Colonic mucosa (tissue), 4 donors: ENCODE measurements at places on chromosomes 5 and 9. TPM values are rescaled to one million over a fixed set of nuclear protein-coding genes. Genes with fewer than 3 reads are reported as not detected.
A peak's percentile ranks its signal among the peaks of the same experiment; 100 is the strongest.

GRCh38 chr5:17794815-17795214 is 160.6 kb downstream of the TAF11L14 start:
- H3K4me1 ChIP-seq = no peaks in the 10 kb centered on the region
- no peak overlapping the region for H3K27ac ChIP-seq
- no peak overlapping the region for H3K4me3 ChIP-seq
- no peaks in the 10 kb centered on the region for H3K27me3 ChIP-seq

- DNase-seq = no peak
- no peak overlapping the region for H3K4me3 ChIP-seq
- H3K36me3 ChIP-seq = no peaks in the 10 kb centered on the region
- no peaks in the 10 kb centered on the region for H3K4me1 ChIP-seq
Measured at GRCh38 chr5:56476487-56476856, 243.3 kb upstream of the ANKRD55 start.

GRCh38 chr5:154103233-154103632 is 64.5 kb downstream of the MFAP3 start:
- H3K27ac ChIP-seq = no peak overlapping the region
- no peaks in the 10 kb centered on the region for H3K4me1 ChIP-seq
- no peaks in the 10 kb centered on the region for H3K36me3 ChIP-seq
- no peak for DNase-seq

DNA sequence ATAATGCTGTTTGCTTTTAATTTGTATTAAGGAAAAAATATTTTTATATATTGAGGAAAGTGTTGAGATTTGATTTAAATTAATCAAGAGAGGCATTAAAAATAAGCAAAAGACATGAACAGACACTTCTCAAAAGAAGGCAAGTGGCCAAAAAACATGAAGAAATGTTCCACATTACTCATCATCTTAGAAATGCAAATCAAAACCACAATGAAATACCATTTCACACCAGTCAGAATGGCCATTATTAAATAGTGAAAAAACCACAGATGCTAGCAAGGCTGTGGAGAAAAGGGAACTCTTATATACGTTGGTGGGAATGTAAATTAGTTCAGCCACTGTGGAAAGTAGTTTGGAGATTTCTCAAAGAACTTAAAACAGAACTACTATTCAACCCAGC is 45.9 kb downstream of the RANBP17 start:
- H3K4me3 ChIP-seq = no peak overlapping the region
- no peaks in the 10 kb centered on the region for H3K36me3 ChIP-seq
- no peak overlapping the region for H3K27ac ChIP-seq
- no peaks in the 10 kb centered on the region for H3K27me3 ChIP-seq

DNA sequence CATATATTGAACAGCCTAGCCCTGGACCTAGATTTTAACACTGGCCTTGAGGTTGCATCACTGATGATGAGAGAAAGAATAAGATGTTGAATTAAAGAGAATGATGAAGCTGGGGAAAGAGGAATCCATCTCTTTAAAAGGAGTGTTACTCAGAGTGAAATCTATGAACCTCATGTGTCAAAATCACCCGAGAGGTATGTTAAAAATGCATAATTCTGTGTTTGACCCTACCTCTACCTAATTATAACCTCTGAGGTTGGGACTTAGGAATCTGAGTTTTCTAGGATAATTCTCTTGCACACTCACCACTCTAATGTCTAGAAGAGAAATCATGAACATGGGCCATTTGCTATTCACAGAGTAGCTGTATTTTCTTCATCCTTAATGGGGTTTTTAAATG is 479.4 kb downstream of the ENC1 start:
- H3K27ac ChIP-seq = no peak overlapping the region
- H3K4me3 ChIP-seq = no peak overlapping the region
- H3K4me1 ChIP-seq = no peaks in the 10 kb centered on the region
- H3K36me3 ChIP-seq = no peaks in the 10 kb centered on the region

DNA sequence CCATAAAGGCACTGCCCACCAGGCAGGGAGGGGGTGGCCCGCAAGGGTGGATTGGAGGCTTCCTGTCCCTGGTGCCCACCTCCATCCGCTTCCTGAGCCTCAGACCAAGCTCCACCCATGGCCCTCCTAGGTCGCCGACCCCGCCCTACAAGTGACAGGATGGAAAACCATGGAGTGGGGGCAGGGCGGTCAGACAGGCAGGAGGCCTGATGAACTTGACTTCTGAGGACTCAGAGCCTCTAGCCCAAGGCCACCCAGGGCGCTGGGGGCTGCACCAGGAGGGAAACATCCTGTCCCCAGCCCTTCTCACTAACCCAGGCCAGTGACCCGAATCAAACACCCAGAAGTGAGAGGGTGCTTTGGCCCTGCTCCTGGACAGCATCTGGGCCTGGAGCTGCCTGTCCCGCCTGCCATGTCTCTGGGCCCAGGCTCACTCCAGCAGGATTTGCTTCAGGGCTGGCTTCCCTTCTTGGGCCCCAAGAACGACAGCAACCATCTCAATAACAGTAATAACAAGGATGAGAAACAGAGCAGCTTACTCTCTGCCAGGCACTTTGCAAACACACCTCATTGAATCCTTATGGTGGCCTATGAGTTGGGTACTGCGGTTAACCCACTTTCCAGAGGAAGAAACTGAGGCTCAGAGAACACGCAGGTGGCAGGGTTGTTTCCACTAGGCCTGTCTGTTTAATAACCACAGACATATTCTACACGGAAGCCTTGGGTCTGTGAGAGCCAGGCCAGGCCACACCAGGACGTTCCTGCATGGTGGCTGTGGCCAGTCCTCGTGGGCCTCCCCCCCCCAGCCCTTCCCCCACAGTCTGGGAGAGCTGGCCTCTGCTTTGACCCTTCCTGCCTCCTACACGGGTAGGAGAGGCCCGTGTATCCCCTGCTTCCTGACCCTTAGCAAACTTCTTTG is 4.4 kb upstream of the ST6GALNAC6 start:
- H3K27me3 ChIP-seq = no peaks in the 10 kb centered on the region
- DNase-seq = peak; percentile 98
- peaks cover 43% of the 10 kb centered on the region for H3K4me1 ChIP-seq
- H3K36me3 ChIP-seq = no peaks in the 10 kb centered on the region
- H3K4me3 ChIP-seq = peak overlapping the region; percentile 41

DNA sequence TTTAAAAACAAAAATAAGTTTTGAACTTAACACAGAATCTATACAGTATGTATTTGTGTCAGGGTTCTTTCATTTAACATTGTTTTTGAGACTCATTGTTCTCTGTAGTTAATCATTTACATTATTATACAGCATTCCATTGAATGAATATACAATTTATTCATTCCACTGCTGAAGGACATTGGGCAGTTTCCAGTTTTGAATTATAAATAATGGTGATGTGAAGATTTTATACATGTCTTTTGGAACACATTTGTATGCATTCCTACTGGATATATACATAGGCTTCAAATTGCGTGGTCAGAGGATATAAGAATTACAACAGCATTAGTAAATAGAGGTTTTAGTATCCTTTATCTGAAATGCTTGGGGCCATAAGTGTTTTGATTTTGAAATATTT is 72.0 kb downstream of the CEP120 start:
- DNase-seq = no peak
- H3K4me1 ChIP-seq = no peaks in the 10 kb centered on the region
- no peaks in the 10 kb centered on the region for H3K36me3 ChIP-seq

DNA sequence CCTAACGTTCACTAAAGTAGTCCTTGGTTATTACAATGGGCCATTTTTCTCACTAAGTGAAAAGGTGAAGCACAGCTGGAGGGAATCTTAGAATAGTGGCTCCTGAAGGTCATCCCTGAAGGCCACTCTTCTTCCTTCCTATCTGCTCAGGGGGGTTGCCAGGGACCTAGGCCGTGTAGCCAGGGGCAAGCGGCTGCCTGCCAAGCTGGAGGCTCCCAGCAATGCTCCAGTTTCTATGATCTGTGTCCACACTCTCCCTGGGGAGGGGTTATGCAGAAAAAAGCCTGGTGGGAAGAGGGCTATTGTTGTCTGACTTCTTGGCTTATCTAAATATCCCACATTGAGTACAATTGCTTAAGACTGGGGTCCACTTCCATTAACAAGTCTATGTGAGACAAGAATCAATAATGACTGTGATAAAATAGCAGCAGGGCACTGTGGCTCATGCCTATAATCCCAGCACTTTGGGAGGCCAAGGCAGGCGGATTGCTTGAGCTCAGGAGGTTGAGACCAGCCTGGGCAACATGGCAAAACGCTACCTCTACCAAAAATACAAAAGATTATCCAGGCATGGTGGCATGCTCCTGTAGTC is 3.8 kb downstream of the NMRK1 start:
- no peaks in the 10 kb centered on the region for H3K36me3 ChIP-seq
- no peak for DNase-seq
- H3K4me1 ChIP-seq = peaks cover 15% of the 10 kb centered on the region
- no peak overlapping the region for H3K27ac ChIP-seq
- no peaks in the 10 kb centered on the region for H3K27me3 ChIP-seq

Gene HRH2
- 0.82 TPM for total RNA-seq

- peaks cover 35% of the 10 kb centered on the region for H3K27me3 ChIP-seq
- peaks cover 15% of the 10 kb centered on the region for H3K4me1 ChIP-seq
- no peak for DNase-seq
- H3K4me3 ChIP-seq = peak overlapping the region; percentile 67
- H3K27ac ChIP-seq = no peak overlapping the region
Measured at GRCh38 chr5:180353980-180354452, 880 bp upstream of the GFPT2 start.

GRCh38 chr5:143055596-143056338 is 285.6 kb downstream of the ARHGAP26 start:
- no peaks in the 10 kb centered on the region for H3K27me3 ChIP-seq
- H3K4me3 ChIP-seq = no peak overlapping the region

DNA sequence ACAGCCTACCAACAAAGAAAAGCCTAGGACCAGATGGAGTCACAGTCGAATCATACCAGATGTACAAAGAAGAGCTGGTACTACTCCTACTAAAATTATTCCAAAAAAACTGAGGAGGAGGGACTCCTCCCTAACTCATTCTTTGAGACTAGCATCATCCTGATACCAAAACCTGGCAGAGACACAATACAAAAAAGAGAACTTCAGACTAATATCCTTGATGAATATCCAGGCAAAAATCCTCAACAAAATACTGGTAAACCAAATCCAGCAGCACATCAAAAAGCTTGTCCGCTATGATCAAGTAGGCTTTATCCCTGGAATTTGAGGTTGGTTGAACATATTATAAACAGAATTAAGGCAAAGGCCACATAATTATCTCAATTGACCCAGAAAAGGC is 900.4 kb upstream of the ARRDC3 start:
- no peak overlapping the region for H3K27ac ChIP-seq
- H3K36me3 ChIP-seq = no peaks in the 10 kb centered on the region
- H3K27me3 ChIP-seq = no peaks in the 10 kb centered on the region

DNA sequence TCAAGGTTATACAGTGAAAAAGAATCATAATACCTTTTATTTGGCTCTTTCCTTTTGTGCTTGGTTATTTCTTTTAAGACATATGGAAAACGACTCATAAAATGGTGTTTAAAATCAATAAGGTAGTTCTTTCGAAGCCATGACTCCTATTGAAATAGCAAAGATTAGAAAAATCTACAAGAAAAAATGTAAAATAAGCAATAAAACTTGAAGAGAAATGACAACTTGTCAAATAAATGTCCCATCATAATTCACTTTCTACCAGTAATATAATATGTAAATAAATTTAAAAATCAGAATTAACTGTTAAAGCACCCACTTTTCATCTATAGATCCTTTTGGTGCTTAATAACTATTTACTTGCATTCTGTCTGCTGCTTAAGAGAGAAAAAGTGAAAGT is 12.5 kb downstream of the TEX10 start:
- H3K4me3 ChIP-seq = no peak overlapping the region
- no peaks in the 10 kb centered on the region for H3K4me1 ChIP-seq
- no peaks in the 10 kb centered on the region for H3K27me3 ChIP-seq
- no peak overlapping the region for H3K27ac ChIP-seq
- no peak for DNase-seq

Gene SLCO4C1
- 2.9 TPM for total RNA-seq

Gene KCNMB1
- total RNA-seq = 0.42 TPM

Gene SCGB3A2
- 0.67 TPM for total RNA-seq
